Mesendoderm (in vitro differentiated cells): ENCODE measurements at places on chromosomes 2 and 18.

DNA sequence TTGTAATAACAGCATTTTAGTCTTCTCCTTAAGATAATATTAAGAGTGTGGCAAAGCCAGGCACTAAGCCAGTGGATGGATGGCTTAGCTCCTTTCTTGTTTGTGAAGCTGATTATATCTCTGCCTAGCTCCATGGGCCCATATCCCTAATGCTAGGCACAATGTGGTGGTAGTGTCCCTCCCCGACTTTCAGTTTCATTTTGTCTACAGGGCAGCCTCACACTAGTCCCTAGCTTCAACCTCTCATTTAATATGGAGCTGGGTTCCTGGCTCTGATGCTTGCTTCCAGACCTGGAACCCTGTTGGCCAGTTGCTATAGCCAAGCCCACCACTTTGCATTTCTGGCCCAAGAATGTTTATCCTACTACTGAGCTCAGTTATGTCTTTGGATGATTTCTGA, 437.0 kb upstream of the MEIS1 start:
- DNase-seq, result no peak

GRCh38 chr2:191629001-191629453, 48.9 kb upstream of the NABP1 start:
- DNase-seq, result no peak

GRCh38 chr2:66418381-66418780, 16.5 kb upstream of the MEIS1 start:
- no peak for DNase-seq

DNA sequence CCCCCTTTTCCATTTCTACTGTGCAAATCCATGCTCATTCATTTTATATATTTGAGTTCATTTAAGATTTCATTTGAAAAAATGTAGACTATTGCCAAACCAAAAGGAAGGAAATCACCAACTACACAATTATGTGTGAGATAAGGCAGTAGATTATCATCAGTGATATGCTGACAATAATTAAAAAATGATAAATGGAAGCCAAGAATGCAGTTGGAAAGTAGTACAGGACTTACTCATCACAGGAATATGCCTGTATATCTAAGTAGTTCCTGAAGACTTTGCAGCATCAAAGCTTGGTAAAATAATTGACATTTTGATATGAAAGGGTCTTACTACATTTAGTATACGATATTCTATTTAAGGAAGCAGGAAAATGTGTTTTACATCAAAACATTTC, 166.1 kb upstream of the OTX1 start:
- no peak for DNase-seq

GRCh38 chr2:46232860-46233259, 64.3 kb upstream of the EPAS1 start:
- DNase-seq, result no peak

GRCh38 chr18:36567800-36568199, 261.0 kb downstream of the TPGS2 start:
- no peak for DNase-seq

- DNase-seq, result no peak
These were observed 254.5 kb downstream of the PARD3B start for GRCh38 chr2:204799791-204800190.

DNA sequence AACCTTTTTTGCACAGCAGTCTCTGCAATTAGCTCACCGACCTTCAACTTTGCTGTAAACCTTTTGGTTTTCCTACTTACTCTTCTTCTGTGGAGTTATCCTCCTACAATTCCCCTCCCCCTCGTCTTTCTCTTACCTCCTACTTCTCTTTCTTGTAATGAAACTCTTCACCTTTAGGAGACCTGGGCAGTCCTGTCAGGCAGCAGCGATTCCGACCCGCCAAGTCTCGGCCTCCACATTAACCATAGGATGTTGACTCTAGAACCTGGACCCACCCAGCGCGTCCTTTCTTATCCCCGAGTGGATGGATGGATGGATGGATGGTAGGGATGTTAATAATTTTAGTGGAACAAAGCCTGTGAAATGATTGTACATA, 8.3 kb downstream of the TBR1 start:
- peak; percentile 49 for DNase-seq

DNA sequence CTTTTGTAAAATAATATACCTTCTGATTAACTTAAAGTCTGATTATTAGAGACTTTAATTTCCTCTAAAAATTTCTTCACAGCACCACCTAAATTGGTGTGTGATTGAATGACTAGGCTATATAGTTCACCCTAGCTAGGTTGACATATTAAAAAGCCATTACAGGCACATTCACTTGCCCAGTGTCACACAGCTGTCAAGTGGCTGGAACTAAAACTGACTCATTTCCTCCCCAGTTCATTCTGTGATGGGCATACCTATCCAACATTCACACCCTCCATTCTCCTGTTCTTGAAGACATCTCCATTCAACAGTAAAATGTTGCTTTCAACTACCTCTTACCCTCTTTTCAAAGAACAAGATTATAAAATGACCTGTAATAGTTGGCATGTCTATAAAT, 334.5 kb downstream of the ARHGAP15 start:
- DNase-seq, result no peak

DNA sequence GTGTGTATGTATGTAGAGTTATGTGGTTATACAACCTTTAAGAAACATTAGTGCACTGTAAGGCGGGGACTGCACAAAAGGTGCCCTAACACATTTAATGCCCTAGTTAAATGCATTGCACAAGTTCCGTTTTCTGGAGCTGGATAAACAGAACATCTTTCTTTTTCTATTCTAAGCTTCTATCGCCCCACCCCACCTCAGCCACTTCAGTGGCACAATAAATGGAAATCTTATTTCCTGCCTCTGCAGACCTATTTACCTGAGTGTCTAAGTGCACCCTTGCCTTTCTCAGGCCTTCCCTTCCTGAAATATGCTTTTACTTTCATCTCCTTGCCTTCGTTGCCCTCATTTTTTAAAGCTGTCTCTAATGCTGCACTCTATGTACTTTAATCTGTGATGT, 123.5 kb downstream of the TANC1 start:
- no peak for DNase-seq

DNA sequence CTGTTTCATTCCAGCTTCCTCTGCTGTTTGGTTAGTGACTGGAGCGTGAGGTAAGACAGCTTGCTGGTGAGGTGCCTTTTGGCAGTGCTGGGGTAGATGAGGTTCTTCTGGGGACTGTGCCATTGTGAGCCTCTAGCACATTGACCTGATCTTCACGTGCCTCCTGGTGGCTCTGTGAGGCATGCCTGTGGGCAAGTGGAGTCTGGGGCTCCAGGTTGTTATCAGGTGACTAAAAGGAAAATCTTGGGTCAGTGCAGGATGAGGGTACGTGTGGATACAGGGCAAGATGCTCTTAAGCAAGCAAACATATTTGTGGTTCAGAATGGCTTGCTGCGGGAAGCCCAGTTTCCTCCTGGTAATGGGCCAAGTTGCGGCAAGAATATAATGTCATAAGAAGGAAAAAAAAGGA, 75.4 kb downstream of the FHOD3 start:
- no peak for DNase-seq

DNA sequence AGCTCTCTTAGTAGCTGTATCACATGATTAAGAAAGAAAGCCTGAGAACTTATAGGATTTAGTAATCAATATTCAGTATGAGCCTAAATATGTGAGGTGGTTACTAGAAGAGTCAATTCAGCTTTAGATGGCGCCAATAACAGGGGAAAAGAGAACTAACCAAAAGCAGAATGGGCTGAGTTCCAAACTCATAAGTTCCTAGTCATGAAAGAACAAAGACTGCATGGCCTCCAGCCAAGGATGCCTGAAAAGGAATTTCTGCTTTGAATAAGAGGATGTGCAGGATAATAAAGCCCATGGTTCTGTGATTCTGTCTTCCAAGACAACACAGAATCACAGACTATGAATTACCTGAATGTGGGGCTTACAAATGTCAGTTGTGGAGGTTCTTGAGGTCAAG, 196.5 kb downstream of the SATB2 start:
- no peak for DNase-seq

GRCh38 chr2:73008766-73009135, 62.8 kb downstream of the SFXN5 start:
- no peak for DNase-seq

DNA sequence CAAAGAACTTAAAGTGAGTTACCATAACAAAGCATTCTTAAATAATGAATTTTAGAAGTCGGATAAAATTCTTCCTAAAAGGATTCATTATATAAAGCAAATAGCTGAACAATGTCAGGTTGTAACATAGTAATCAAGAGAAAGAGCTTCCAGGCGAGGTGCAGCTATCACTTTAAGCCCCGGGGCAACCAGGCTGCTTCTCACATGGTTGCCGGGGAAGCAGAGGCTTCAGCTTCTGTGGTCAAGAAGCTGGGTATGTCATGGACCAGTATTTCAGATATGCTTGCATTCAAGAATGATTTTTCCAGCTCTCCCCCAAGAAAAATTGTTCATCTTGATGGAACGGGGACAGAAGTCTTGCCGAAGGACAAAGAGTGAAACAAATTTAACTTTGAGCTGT, 23.6 kb upstream of the KYNU start:
- peak; percentile 27 for DNase-seq

- DNase-seq, result peak; percentile 96
These were observed 48.5 kb downstream of the SOCS6 start for GRCh38 chr18:70337139-70337972.

DNA sequence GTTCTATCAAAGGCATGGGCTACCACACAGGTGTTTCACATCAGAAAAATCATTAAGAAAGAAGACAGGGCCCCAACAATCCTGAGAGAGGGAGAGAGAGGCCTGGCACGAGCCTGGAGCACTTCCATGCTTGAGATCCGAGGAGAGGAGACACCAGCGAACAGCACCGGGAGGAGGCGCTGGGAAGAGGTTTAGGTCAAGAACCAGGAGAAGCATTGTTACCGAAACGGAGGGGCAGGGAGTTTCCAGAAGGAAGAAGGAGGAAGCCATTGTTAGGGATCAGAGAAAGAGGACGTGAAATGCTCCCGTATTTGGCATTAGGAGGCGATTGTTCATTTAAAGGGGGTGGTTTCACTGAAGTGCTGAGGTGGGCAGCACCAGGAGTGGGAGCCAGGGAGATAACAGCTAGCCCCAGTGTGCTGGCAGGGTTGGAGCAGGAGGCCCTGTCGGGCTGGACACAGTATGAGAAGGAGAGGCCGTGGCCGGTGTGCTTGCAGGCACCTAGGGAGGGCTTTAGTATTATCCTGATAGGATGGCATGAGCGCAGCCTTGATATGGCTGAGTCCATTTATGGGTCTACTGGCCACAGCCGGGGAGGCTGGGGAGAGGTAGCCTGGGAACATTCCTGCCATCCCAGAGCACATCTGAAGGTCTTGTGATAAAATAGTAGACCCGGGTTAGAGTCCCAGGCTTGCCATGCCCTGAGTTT, 244.9 kb downstream of the KLHL29 start:
- no peak for DNase-seq

DNA sequence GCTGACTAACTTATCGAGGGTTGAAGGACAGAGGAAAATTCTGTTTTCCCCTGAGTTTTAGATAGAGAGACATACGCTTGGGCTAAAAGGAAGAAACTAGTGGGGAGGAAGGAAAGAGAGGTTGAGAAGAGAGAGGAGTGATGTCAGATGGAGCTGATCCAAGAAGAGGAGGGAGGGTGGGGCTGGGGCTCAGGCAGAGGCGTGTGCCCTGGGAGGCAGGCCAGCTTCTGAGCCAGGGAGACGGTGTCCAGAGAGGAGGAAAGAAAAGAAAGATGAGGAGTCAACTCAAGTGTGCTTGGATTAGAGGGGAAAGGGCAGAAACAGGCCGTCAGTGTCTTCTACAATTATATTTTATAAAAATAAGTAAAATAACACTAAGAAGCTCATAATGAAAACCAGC, 56.2 kb downstream of the EMILIN2 start:
- DNase-seq, result no peak

DNA sequence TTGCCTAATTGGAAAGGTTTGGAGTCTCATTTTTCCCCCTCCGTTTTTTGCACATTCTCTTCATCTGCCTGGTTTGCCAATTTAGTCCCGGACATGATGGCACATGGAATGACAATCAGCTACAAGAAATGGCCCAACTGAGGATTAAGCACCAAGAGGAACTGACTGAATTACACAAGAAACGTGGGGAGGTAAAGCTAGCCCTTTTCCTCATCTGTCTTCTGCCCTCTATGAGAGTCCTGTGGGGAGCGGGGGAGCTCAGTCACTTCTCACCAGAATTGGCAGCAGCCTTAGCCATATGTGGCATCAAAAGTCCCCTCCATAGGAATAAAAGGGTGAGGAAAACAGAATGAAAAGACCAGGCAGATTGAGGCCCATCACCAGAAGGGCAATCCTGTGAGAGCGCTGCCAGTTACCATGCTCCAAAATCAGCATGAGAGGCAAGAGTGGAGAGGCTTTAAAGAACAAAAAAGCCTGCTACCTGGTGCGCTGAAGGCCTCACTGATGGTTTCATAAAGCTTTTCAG, 11.6 kb downstream of the ATG16L1 start:
- DNase-seq, result no peak

- DNase-seq, result no peak
These were observed 75.8 kb downstream of the USP40 start for GRCh38 chr2:233490831-233491230.

DNA sequence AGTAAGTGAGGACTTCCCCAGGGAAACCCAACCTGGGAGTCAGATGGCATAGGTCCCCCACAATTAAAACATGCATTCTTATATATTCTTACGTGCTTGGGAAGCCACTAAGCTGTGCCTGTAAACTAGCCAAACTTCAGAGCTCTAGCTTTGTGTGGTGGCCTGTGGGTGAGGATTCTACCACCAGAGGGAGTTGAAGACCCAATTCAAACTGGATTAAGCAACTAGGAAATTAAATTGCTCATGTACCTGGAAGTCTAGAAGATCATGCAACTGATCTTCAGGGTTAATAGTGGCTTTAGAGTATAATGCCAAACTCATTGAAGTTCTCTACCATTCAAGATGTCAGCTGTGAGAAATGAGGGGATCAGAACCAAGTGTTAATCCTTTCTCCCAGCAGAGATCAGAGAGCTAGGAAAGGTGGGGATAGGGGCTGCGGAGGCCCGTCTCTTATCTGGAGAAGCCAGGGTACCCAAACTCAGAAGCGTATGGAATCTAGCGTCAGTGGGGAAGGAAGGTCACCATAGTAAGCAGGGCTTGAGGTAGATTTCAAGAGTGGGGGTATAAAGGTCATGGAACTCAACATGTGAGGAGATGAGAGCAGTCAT, 53.2 kb upstream of the CCDC85A start:
- peak; percentile 53 for DNase-seq

GRCh38 chr2:60872510-60872928, 8.9 kb upstream of the REL start:
- no peak for DNase-seq

GRCh38 chr2:65799141-65799854, 366.9 kb upstream of the SPRED2 start:
- no peak for DNase-seq

- no peak for DNase-seq
These were observed 279.5 kb upstream of the SIX2 start for GRCh38 chr2:45288532-45289417.

GRCh38 chr18:56652802-56653201, 1.6 kb downstream of the WDR7 start:
- DNase-seq, result no peak

- DNase-seq, result no peak
These were observed 180.6 kb downstream of the ZNF407 start for GRCh38 chr18:74778191-74778847.

DNA sequence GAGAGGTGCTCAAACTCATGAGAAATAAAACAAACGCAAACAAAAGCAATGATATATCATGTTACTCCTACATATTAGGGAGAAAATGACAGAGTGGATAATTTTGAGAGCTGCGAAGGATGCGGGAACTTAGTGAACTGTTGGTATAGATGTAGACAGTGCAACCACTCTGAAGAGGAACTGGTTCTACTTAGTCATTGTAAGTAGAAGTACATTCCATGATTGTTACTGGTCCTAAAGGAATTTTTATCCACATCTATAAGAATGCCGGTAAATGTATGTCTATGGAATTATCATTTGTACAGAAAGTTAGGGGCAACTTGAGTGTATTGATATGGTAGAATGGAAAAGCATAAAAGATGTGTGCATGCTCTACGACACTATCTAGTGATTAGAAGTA, 1238.4 kb downstream of the LRP1B start:
- no peak for DNase-seq
